ENCODE measurements at places on chromosomes 3 and 15.

- no peak for DNase-seq
Measured at GRCh38 chr3:183782576-183783276, 42.7 kb downstream of the MAP6D1 start.

- no peak for DNase-seq
Measured at GRCh38 chr15:64928626-64929220, 17.0 kb downstream of the ANKDD1A start.

- DNase-seq = no peak
Measured at GRCh38 chr3:73933585-73933984, 308.8 kb upstream of the PDZRN3 start.

GRCh38 chr3:128054367-128054766 is 2.1 kb downstream of the SEC61A1 start:
- no peak for DNase-seq

- no peak for DNase-seq
Measured at GRCh38 chr3:61132062-61132461, 119.2 kb downstream of the FHIT start.

GRCh38 chr3:134312873-134313846 is 61.1 kb downstream of the AMOTL2 start:
- DNase-seq = no peak

GRCh38 chr3:28601291-28601690 is 252.7 kb upstream of the AZI2 start:
- DNase-seq = no peak

- no peak for DNase-seq
Measured at GRCh38 chr15:100768501-100768931, 111.1 kb upstream of the ALDH1A3 start.

GRCh38 chr15:64892847-64893403 is 18.8 kb upstream of the ANKDD1A start:
- no peak for DNase-seq
